ENCODE measurements at places on chromosomes 7 and 10.
A peak's percentile ranks its signal among the peaks of the same experiment; 100 is the strongest.

DNA sequence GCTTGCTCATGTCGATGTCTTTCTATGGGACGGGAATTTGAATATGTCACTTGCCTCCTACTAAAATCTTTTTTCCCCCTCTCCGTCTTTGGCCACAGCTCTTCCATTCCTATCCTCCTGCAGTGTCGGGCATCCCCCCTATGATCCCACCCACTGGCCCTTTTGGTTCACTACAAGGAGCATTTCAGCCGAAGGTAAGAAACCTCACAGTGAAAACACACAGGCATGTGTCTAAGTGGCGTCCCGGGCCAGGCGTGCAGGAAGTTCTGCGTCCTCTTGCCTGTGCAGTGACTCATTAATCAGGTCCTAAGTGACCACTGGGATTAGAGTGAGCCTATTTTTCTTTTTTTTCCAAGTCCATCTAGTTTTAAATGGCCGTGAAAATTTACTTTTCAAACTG, 360.5 kb upstream of the GALNT17 start:
- no peak for DNase-seq

- DNase-seq: no peak
These were observed 37.7 kb upstream of the EZH2 start for GRCh38 chr7:148921806-148922205.

GRCh38 chr10:52805414-52806285, 33.1 kb upstream of the MBL2 start:
- DNase-seq: no peak

DNA sequence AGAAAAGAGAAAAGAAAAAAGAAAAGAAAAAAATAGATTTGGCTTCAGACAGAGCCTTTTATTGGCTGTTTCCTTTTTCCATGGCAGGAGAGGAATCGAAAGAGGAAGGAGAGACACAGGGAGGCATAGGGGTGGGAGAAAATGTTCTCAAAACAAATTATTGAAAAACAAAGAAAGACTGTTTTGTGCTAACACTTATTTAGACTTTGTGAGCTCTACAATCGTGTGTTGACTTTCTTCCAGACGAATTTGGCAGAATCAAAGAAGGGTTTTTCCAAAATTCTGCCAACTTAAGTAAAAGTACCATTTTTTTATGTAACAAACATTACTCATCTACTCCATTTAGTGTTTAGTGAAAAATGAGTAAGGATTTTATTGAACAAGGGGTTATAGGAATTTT, 982.2 kb downstream of the REEP3 start:
- no peak for DNase-seq

- DNase-seq: peak; percentile 79
These were observed 45.0 kb upstream of the IFRD1 start for GRCh38 chr7:112405286-112405685.

DNA sequence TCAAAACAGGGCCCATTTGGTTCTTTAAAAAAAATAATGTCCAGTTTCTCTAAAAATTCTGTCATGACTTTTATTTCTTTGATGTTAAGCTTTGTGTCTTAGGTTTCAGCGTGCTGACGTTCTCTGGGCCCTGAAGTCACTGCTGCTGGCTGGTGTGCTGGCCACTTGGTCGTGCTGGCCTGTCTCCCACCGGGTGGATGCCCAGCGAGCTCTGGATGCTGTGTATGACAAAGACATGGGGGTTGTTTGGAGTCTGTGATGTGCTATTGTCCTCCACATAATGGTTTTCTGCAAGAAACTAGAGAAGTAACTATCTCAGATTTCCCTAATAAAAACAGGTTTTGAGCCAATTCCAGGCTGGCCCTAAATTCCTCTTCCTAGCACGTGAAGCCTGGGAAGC, 9.5 kb upstream of the IDI2 start:
- DNase-seq: no peak

DNA sequence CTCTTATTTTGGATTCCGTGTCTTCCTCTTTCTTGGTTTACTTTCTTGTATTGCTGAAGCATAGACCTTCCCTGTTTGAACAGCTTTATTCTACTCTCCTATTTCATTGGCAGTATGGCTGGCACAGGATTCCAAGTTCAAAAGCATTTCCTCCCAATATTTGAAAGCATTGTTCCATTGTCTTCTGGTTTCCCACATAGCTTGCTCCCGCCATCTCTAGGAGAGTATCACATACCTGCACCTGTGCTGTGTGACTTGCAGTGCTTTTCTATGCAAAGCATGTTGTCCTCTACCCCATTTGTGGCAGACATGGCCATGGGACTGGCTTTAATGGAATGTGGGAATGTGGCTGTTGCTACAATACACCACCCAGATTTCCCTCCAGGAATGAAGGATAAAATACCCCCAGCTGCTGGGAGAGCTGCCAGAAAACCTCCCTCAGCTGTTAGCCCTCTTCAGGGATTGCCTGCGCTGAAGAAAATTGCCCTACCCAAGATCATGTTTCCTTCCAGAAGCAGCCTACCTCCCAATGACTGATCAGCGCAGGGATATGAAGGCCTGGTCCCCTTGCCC, 6.9 kb upstream of the MYOF start:
- DNase-seq: no peak

DNA sequence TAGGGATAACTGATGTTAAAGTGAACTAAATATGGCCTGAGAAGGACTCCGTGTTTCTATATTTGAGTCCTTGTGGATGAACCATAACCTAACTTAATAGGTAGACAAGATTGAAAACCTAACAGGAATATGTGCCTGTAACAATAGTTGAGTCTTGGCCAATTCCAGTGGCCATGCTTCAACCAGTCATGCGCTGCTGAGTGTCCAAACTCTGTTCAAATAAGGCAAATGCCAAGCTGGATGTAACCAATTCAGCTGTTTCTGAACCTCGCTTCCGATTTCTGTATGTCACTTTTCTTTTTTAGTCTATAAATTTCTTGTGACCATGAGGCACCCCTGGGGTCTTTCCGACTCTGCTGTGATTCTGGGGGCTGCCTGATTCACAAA, 608.2 kb downstream of the GALNT17 start:
- DNase-seq: no peak

GRCh38 chr10:96721207-96721572, 876 bp upstream of the PIK3AP1 start:
- no peak for DNase-seq

DNA sequence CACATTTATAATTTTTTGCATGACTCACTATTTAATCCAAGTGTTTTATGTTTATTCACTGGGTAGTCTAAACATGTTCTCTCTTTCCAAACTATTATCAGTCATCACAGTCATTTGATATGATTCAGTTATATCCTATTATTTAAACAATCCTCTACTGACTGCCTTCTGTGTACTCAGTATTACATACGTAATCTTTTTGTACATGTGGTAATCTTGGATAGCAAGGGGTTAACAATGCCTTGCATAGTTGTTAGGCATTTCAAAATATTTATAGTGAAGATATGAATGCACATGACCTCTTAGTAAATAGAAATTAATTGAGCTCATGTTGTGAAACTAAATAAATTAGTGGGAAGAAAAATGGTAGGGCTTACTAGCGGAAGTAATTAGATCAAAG, 379.4 kb upstream of the KIAA1217 start:
- no peak for DNase-seq

DNA sequence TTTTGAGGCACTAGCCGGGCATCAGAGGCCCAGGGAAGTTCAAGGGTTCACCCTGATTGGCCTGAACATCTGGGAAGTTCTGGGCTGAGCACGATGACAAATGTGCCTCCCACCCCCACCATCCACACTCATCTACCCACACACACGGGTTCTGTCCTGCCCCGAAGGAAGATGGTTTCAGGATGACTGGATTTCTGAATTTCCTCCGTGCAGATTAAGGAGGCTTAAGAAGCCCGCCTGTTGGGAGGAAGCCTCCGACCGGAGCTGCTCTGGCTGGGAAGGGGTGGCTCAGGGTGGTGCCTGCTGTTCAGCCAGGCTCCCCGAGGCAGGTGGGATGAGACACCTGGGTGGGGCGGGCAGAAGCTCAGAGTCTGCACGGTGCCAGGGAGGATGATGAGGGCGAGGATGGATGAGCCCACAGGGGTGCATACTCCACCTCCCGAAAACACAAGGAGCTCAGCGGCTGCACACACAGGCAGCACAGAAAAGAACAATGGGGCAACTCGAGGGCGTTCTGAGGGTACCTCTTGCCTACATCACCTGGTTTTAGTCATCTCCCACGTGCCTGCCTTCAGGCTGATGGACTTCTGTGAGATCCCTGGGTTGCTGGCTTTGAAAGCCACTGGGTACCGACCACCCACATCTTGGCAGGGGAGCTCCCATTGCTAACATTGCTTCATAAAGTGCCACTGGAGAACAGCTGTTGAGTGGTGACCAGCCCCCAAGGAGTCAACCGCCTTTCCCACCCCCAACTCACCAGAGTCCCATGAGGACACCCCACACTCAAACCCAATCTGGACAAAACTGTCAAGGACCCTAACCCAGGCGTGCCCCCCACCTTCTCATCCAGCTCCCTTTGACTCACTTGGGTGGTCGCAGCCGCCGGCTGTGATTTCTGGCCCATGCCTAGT, 41.2 kb downstream of the CALML3 start:
- DNase-seq: no peak

- no peak for DNase-seq
These were observed 33.2 kb upstream of the CABCOCO1 start for GRCh38 chr10:61629576-61629975.

- DNase-seq: no peak
These were observed 202.5 kb upstream of the GPR26 start for GRCh38 chr10:123463698-123464097.

DNA sequence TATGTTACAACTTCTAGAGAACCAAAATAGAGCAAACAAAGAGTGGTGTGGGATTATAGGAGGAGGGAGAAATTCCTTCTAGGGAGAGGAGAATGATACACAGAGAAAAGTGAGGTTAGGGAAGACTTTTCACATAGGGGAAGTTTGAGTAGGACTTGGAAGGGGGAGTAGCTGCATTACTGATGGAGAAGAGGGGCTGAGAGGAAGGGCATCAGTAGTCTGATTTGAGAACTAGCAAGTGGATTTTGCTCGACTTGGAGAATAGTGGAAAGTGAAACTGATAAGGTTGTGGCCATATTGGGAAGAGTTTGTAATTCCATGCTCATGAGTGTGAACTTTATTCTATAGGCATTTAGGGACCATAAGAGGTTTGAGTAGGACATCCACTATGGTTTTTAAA, 6.1 kb downstream of the NRF1 start:
- DNase-seq: no peak

DNA sequence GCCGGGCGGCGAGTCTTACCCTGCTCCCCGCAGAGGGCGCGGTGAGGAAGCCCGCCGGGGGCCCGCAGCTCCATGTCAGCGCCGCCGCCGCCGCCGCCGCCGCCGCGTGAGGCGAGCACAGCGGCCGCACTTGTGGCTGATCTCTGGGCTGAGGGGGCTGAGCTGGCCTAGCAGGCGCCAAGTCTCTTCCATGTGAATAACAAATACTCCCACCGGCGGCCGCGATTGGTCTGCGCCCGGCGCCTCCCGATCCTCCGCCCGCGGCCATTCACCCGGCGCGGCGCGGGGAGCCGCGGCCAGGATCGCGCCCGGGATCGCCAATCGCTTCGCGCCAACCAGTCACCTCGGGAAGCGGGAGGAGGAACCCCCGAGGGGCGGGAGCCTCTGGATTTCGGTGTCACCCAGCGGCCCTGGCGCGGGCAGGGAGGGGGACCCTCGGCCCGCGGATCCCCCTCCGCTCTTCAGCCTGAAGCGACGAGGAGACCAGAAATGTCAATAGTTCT, at the start of gene GRM8:
TSS of gene GRM8 (minus strand) at position 164 of the 503 bp plus-strand sequence.
- peak; percentile 58 for DNase-seq

GRCh38 chr10:133377025-133377817, 1.8 kb upstream of the PAOX start:
- no peak for DNase-seq

- DNase-seq: peak; percentile 82
These were observed 98.8 kb upstream of the ZNF722 start for GRCh38 chr7:63899691-63900393.

DNA sequence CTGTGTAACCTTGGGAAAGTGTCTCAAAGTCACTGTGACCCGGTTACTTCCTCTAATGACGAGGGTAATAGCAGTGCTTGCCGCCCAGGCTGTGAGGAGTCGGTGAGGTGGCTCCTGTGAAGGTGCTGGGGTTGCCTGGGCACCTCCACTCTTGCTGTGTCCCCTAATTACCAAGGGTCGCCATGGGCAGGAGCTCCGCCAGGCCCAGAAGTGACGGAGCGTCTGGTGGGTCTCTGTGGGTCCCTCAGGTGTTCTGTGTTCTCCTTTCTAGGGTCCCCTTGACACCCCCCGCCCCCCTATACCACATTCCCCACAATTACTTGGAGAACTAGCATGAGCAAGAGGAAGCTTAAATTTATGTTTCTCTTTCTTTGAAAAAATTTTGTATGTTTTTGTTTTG, 161.5 kb downstream of the WDR37 start:
- DNase-seq: no peak

GRCh38 chr7:33444511-33444910, 315.1 kb downstream of the BBS9 start:
- no peak for DNase-seq

DNA sequence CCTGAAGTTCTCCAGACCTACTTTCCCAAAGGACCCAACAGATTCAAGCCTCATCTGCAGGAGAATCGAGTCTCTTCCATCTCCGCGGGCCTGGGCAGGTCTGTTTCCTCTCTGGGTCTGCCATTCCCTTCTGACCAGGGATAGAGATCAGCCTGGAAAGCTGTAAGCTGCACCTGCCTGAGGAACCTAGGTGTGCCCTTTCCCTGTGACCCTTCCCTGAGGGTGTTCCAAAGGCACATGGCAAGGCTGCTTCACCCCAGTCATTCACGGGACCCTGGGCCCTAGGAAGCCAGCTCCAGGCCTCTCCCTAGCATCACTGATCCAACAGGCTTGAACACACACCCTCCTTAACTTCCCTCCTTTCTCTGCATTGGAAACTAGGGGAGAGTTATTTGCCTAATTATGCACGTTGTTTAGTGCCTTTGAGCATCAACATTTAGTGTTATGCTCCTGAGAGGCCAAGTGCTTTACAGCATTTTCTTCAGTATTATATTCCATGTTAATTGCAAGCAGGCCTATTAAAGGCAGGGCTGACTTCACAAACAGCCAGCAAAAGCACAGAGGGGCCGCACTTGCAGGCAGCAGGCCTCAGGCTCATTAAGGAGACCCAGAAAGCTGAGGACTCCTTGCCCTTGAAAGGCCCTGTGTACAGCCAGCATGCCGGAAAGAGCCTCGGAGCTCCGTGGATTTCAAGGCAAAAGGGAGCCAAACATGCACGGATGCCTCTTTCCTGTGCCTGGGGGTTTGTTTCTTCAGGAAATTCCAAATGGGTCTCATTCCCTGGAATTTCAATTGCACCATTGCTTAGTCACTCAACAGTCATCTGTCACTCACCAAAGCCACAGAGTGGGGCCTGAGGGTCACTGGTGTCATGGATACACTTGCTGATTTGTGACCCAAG, 91.0 kb upstream of the FAM20C start:
- DNase-seq: no peak

- DNase-seq: no peak
These were observed 5.7 kb downstream of the ANLN start for GRCh38 chr7:36395171-36395894.

DNA sequence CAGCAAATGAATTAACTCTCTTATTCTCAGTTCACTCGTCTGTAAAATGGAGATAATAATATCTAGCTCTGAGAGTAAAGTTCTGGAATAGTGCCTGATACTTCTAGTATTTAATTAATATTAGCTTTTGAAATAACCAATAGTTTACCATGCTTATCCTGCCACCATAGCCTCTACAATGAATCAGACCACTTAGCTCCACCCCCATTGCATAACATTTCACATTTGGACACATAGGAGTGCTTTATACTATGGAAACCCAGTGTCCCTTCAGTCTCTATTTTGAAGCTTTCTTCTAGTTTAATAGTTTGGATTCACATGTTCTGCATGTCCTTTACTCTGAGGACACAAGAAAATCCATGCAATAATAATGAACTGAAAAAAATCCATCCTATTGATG, 427.3 kb upstream of the C7orf33 start:
- no peak for DNase-seq
